ENCODE measurements at places on chromosomes 3 and 15.
A peak's percentile ranks its signal among the peaks of the same experiment; 100 is the strongest.

DNA sequence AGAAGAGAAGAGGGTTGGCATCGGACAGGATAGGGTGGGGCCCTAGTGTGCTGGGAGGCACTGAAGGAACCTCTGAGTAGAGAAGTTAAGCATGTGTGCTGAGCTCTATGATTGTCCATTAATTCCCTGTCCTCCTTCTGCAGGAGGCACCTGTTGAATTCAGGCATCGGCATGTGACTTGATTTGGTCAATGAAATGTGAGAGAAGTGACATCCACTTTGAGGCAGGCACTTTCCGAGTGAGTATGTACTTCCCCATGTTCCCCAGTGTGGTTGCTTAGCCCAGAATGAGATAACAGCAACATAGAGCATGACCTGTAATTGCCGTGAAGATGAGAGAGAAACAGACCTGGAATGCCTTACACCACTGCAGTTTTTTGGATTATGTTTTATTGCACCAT lies 224.8 kb downstream of the RPLP1 start:
- DNase-seq = no peak

DNA sequence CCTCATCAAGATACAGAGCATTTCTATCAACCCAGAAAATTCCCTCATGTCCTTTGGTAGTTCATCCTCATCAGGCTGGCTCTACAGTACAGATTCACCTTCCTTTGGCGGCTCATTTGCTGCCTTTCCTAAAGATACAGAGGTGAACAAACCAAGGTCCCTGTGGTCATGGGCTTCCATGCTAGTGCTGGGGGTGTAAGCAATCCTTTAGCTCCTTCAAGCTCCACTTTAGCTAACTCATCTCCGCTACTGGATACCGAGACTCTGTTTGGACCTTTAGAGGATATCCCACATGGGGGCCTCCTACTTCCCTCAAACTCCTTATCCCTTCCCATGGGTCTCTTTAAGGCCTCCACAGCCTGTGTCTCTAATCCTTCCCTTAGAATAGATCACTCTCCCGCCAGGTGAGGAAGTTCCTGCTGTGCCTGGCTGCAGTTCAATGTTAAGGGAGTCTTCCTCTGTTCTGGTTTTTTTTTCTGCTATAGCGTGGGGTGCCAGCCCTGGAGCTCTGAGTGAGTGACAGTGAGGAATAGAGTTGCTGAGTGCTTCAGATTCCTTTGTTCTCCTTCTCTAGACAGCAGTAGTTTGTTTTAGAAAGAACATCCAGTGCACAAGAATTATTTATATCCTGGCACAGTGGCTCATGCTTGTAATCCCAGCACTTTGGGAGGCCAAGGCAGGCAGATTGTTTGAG lies 30.7 kb downstream of the CLEC3B start:
- DNase-seq = no peak

DNA sequence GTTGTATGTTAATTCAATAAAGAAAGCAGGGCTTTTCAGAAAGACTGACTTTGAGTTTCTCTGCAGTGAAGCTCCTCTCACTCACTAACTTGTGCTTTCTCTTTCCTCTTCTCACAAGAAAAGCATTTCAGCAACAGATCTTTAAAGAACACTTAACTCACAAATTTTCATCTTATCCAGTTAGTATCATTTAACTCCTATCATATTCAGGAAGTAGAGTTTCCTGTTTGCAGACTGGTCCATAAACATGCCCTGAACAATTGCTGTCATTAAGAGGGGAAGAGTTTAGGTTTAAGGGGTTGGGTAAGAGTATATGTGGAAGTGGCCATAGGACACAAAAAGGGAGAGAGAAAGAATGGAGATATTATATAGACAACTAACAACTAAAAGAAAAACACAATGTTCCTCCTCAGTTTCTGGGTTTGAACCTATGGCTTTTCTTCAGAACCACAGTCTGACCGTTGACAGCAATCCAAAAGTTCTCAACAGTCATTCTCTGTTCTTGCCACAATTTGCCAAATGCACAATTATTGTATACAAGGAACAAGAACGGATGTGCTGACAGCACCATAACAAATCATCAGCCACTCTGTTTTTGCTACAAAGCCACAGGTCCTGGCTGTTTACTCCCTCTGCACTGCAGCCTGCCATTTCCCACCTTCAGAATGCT lies 63.9 kb downstream of the CHAC1 start:
- DNase-seq = no peak

GRCh38 chr3:58157700-58158099 lies 53.1 kb downstream of the DNASE1L3 start:
- no peak for DNase-seq

DNA sequence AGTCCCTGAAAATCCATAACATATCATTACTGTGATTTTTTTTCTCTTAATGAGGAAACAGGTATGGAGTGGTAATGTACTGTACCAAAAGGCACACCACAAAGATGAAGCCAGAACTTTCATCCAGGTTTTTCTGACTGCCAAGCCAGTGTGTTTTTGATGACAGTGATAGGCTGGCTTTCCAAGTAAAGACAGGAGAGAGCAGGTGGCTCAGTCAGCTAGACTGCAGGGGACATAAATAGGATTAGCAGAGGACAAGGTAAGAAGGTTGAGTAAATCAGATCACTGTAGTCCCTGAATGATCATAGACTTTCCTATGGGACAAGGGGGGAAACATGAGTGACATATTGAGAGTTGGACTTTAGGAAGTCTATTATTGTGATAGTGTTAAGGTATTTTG lies 127.9 kb downstream of the GADL1 start:
- DNase-seq = no peak

DNA sequence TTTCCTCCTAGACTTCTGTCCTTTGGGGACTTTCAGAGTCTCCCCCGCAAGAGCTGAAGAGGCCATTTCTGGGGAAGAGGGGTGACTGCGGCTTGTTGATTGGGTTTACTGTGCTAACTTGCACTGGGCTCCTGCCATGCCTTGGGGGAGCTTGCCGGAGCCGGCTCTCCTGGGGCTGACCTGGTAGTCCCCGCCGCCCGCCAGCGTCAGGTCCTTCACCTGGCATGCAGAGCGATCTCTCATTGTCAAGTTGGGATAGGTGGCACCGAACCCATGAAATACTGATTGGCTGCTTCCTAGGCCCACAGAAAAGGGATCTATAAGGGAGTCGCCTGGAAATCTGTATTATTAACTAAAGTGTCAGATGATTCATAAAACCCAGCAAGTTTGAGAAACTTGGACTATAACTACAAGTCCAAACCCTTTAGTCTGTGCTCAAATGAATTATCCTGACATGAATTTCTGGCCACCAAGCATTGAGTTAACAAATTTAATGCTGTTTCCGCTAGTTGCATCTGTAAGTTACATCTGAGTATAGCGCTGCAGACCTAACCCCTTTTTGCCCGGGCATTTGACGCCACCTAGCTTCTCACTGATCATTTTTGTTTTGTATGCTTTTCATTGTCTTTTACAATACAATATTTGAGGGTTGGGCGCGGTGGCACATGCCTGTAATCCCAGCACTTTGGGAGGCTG lies 607 bp upstream of the IMP3 start:
- peak; percentile 41 for DNase-seq

DNA sequence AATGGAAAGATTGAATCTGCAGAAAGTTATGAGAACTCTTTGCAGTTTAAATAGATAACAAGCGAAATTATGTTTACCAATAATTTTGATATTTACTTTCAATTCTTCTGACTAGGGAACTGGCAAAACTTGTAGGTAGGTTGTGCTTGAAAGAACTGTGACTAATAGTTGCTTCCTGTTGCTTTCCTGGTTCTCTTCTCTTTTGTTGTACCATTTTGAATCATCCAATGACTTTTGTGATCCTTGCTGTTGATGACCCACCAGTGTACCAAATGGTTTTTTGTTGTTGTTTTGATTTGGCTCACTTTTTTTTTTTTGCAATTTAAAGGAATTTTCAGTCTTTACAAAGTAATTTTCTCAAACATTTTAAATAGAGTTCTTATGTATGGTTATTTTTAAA lies 64.9 kb upstream of the DCBLD2 start:
- no peak for DNase-seq

DNA sequence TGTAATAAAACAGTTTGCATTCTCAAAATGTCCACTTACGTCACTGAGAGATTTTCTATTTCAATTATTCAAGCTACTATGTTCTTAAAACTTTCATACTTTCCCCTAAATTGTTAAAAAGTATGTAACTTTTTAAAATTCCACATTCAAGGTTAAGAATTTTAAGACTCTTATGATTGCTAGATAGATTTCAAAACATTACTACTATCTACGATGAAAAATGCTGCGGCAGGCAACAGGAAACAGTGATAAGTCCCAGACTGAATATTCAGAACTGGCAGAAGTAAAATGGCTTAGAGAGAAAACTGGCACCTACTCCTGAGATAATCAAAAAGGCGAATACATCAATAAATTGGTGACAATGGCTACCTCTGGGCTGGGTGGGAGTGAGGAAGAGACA lies 16.2 kb downstream of the ATP13A3 start:
- no peak for DNase-seq

- DNase-seq = no peak
Measured at GRCh38 chr15:91219206-91219605, 119.1 kb downstream of the SV2B start.

DNA sequence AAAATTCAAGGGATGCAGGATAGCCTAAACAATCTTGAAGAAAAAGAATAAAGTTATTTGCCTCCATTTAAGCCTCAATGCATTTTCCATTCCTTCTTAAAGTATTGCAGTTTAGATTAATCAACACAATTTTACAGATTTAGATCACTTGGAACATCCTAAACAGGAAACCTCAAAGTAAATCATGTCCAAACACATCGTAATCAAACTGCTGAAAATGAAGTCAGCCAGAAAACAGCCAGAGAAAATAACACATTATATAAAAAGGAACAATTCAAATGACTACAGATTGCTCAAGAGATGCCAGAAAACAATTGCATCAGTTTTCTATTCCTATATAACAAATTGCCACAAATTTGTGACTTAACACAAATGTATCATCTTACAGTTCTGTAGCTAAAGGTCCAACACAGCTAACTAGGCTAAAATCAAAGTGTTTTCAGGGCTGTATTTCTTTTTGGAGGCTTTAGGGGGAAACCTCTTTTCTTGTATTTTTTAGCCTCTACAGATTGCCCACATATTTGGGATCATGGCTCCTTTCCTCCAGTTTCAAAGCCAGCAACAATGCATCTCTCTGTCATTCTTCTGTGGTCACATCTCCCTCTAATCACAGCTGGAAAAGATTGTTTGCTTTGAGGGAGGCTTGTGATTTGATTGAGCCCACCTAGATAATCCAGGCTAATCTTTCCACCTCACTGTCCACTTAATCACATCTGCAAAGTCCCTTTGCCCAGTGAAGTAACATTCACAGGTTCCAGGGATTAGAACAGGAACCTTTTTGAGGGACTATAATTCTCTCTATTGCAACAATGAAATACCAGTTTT lies 543.3 kb upstream of the UBE2E2 start:
- no peak for DNase-seq

DNA sequence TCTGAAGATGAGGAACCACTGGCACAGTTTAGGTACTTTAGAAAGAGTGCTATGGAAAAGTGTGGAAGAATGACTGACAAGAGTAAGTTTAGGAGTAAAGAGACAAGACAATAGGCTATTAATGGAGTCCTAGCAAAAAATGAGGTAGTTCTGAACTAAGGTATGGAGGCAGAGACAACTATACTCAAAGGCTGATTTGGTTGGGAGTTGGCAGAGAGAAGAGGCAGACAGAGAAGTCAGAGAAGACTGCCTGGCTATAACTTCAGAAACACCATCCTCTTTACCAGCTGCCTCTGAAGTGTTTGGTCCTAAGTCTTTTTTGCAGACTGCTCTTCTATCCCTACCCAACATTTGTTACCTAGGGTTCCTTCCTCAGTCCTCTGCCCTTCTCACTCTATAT lies 19.2 kb downstream of the DYNC1LI1 start:
- DNase-seq = no peak

DNA sequence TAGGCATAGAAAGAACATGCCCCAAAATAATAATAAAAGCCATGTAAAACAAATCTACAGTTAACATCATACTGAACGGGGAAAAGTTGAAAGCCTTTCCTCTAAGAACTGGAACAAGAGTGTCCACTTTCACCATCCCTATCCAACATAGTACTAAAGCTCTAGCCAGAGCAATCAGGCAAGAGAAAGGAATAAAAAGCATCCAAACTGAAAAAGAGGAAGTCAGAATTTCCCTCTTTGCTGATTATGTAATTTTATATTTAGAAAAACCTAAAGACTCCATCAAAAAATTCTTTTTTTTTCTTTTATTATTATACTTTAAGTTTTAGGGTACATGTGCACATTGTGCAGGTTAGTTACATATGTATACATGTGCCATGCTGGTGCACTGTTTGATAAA lies 661.6 kb upstream of the CBLB start:
- DNase-seq = no peak

GRCh38 chr3:46712191-46713049 lies 5.2 kb downstream of the PRSS50 start:
- DNase-seq = no peak

DNA sequence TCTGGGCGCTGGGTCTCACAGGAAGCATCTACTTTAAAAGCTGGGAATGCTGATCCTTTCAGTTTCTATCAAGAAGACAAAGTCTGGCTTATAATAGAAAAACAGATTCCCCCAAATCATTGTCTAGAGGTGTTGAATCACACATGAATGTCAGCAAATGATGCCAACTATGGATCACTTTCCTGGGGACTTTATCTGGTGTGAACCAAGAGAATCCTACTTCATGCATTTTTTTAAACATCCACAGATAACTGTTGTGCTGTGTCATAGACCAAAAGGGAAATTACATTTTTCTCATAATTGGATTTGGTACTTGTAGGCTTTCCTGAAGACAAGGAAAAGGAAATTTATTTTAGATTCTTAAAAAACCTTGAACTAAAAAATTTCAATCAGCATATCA lies 132.7 kb downstream of the CD47 start:
- DNase-seq = no peak

DNA sequence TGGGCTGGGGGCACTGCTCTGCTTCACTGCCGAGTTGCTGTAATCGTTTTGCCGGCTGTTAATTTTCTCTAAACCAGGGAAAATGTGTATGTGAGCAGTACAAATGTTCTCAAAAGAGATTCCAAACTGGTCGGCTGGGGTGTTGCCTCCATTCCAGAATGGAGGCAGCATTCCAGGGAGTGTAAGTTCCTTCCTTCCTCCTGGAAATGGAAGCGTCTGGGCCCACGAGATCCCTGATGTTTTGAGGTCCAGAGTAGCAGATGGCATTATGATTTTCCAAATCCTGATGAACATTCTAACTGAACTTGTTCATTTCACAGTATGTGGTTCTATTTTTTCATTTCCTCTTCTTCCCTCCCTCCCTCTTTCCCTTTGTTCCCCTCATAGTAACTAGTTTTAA lies 64.4 kb upstream of the SKOR1 start:
- no peak for DNase-seq

DNA sequence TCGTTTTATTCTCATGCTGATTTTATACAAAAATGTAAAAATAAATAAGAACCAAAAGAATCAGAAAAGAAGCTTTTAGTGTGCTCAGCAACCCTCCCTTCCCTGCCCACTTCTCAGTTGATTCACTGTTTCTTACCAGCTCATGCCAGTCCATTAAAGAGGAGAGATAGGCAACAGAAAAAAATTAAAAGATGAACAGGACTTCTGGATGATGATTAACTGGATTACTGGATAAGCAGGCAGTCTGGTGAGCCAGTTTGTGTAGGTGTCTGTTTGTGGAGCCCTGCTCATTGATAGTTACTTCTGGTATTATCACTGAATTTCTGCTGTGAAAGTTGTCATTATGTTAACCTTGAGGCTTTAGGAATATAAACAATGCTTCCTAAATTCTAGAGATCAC lies 15.1 kb upstream of the GPR171 start:
- DNase-seq = no peak
